ENCODE measurements at places on chromosomes 5 and 9.

DNA sequence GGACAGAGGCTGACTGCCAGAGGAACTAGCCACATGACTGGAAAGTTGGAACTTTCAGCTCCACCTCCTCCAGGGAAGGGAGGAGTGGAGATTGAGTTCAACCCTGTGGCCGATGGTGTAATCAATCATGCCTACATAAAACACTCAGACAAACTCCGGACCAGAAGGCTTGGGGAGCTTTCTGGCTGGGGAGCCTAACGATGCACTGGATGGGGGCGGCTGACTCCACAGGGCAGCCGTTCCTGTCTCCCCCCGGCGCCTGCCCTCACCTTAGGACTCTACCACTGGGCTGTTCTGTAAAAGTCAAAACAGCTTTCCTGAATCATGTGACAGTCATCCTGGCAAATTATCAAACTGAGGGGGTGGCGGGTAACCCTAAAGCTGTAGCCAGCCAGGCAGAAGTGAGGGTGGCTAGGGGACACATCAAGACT lies 58.0 kb downstream of the GOLM1 start:
- DNase-seq = no peak

- DNase-seq = no peak
These were observed 98.9 kb downstream of the MAN2A1 start for GRCh38 chr5:109788596-109788995.

DNA sequence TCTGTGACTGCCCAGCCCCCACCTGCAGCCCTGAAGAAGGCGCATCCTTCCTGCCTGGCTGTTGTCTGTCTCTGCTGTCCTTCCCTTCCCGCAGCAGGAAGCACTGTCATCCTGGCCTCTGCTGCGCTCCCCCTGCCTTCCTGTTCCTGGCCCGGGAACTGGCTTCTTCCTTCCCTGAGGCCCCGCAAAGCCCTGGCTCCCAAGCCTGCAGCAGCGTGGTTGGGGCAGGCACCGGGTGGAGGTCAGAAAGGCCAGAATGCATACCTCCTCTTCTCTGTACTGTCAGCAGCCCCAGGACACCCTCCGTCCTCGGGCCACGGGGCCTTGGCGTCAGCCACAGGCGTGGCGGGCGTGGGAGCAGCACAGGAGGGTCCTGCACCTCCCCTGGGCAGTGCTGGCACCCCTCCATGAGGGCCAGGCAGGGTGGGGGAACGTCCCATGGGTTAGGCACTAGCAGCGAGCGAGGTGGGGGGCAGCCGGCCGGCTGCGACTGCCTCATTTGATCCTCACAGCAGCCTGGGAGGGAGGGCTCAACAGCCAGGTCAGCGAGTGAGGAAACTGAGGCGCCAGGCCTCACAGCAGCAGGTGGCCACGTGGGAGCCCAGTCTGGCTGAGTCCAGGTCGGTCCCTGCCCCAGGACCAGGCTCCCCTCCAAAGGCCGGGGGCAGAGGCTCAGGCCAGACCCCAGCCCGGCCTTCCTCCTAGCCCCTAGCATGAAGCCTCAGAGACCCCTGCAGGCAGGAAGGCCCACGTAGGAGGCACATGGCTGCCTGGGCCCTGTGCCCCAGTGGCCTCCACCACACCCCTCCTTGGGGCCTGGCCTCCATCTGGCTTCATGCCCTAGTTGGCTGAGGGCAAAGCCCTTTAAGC lies 9.4 kb downstream of the FLT4 start:
- no peak for DNase-seq

DNA sequence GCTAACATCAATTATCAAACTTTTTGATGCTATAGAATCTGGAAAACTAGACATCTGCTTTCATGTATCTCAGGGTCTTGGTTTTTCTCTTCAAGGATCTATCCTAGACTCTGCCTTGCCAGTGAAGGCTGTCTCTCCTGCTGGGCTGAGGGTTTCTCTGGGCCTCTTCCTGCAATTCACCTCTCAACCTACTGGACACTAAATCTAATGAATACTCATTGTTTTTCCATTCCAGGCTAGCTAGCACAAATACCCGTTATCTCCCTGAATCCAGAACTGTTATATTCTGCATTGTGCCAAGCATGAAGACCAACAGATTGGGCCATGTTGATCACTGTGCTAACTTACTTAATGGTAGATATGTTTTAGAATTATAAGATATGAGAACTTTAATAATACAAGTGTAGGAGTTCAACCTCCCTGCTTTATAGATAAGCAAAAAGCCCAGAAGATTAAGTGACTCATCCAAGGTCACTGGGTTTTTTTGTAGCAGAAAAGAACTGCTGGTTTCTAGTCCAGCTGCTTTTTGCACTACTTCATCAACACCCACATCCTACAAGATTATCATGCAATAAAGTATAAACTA lies 56.5 kb upstream of the RNF38 start:
- no peak for DNase-seq

GRCh38 chr5:86074297-86074696 lies 543.4 kb upstream of the COX7C start:
- DNase-seq = no peak

GRCh38 chr5:17444496-17444895 lies 53.5 kb upstream of the TAF11L2 start:
- no peak for DNase-seq

DNA sequence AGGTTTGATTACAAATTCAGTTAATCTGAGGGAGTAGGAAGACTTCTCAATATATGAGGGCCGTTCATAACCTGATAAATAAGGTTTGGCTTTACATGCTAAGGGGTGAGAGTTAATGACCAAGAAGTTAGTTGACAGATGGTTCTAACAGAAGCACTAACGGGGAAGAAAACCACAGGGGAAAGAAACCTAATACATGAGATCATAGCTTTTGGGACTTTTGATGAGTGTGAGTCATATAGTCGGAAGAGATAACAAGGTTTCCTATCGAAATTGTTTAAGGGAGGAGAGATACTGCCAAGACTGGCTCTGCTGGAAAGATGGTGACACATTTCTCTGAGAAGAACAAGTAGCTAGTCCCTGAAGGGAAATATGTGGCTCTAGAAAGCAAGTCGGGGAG lies 140.1 kb downstream of the COX7C start:
- no peak for DNase-seq

DNA sequence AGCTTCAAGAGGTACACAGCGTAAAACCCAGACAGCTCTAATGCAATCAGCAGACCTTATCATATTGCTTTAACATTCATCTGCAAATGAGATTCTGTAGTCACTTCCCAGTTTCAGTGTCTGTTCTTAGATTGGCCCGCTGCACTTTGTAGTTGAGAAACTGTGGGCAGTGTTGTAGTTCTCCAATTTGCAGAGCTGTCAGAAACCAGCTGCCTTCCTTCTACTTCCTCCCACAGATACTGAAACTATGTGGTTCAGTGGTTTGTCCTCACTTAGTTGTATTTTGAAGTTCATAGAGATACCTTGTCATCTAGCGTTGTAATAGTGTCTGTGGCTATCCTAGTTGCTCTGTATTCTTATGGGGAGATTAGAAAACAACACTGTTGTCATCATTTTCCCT lies 39.6 kb upstream of the TRIM36 start:
- DNase-seq = no peak

DNA sequence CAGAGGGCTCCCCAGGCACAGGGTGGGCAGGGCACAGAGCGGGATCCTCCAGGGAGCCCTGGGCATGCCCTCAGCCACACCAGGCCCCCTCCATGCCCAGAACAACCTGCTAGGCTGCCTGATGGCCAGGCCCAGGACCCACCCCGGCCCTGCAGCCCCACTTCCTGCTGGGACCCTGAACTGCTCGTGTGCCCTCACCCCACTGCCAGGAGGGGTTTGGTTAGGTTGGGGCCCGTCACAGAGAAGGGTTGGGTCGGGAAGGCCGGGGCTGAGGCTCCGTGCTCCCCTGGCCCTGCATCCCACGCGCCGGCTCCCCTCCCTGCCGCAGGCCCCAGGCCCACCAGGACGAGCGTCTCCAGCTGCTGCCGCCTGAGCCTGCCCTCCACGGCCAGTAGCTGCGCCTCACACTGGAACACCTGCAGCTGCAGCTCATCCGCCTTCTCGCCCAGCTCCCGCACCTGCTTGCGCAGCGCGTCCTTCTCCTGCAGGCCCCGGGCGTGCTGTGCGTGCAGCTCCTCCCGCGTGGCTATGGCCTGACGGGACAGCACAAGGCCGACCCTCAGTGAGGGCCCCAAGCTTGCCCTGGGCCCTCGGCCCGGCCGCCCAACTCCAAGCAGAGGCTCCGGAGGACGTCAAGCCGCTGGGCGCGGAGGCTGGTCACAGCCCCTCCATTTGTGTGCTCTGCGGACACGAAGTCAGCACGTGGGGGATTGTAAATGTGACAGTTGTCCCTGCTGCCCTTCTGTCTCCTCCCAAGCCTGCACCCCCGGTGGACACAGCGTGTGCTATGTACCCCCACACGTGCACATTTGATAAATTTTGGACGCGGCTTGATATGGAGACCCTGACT lies 4.0 kb upstream of the DNLZ start:
- DNase-seq = no peak

- peak; percentile 91 for DNase-seq
These were observed 30.4 kb downstream of the NFX1 start for GRCh38 chr9:33320568-33321261.

GRCh38 chr5:167305591-167306213 lies 985.7 kb upstream of the WWC1 start:
- DNase-seq = no peak

DNA sequence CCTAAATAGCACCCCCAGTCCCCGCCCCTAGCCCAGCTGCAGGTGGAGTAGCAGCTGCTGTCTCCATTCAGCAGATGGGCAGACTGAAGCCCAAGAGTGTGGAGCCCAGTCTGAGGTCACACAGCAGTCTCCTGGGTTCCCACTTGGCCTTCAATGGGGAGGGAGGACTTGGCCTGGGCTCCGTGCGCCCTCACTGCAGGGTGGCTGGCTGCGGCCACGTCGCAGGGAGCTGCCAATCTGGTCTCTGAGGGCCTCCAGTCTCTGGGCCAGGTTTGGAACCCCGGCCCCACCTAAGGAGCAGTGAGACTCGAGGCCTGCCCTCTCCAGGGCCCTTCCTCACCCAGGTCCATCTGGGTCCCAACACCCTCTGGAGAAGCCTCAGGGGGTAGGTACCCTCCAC lies 7.4 kb downstream of the KIF12 start:
- DNase-seq = no peak

Data from amniotic stem cell (primary cell).